Retinal pigment epithelial cell (primary cell): ENCODE measurements at places on chromosomes 7 and 10.

DNA sequence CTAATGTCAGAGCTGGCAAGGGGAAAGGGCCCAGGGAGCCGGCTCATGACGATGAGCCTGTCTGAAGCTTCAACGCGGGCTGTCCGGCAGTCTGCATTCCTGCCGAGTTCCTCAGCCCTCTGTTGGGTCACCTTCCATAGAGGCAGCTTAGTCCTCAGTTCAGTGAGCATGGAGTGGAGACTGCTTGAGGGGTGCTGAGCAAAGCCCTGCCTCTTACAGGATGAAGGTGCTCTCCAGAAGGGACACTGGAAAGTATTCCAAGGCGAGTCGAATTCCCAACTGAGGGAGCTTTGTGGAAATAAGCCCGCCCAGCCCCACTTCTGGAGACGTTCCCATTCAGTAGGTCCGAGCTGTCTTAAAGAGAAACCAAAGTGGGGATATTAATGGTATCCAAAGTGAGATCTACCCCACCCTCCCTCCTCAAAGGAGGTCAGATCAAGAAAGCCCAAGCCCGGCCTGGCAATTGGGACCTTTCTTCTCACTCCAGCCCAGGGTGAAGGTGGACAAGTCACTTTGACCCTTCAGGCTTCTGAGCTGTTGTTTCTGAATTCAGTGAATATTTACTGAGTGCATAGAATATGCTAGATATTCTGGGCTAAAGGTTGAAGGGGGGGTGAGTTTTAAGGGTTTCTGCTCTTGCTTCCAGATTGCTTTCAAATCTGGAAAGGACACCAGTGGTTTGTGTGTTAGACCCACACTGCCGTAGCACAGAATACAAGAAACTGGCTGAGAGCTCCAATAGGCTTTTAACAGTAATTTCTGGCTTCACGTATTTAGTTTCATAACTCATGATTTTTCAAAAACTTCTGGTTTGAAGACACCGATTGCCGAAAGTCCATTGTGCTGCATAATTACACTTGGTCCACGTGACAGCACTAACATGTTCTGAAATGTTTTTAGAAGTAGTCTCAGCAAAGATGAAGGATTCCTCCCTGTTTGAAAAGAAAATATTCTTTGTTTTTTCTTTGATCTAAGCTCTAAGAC is 3.5 kb downstream of the EGFR start:
- no peak for DNase-seq

GRCh38 chr10:88103576-88103975 is 240.2 kb downstream of the PTEN start:
- no peak for DNase-seq

DNA sequence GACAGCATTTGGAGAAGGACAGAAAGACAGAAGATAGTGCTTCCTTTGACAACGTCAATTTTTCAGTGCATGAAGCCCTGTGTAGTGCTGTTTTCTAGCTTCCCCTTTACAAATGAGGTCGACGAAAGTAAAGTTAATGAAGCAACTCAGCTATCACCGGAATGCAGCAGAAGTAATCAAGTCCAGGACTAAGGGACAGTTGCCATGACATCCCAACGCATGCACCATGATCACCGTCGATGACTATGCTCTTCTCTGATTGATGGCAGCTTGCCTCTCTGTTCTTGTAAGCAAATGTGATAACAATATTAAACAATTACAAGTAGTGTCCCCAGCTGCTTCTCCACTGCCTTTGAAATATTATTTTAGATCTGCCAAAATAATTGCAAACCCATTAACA is 205.8 kb downstream of the FRMD4A start:
- no peak for DNase-seq

- DNase-seq, result no peak
These were observed 54.1 kb downstream of the SRI start for GRCh38 chr7:88165697-88166096.
